IPS DF 19.7 (cell line): ENCODE measurements at places on chromosomes 1 and 21.

DNA sequence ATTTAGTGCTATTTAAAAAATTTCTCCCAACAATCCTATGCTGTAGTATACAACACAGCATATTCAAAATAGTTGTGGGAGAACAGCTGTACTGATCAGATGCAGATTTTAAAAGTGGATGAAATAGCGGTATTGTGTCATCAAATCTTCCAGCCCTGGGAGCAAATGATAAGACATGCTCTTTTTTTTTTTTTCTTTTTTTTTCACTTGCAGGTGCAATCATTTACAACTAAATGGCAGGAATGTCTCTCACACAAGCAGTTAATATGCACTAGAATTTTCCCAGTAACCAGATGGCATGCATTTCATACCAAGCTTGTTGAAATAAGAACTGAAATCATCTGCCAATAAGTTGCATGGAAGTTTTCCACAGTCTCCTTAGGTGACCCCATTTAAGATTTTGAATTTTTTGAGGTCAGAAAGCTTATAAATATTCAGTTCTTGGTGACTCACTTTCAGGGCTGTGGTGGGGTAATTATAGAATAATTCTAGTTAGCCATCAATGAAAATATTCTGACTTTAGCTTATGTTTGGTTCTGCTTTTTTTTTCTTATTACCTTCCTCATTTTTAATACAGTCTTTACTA, 623.9 kb upstream of the NR5A2 start:
- DNase-seq = no peak

DNA sequence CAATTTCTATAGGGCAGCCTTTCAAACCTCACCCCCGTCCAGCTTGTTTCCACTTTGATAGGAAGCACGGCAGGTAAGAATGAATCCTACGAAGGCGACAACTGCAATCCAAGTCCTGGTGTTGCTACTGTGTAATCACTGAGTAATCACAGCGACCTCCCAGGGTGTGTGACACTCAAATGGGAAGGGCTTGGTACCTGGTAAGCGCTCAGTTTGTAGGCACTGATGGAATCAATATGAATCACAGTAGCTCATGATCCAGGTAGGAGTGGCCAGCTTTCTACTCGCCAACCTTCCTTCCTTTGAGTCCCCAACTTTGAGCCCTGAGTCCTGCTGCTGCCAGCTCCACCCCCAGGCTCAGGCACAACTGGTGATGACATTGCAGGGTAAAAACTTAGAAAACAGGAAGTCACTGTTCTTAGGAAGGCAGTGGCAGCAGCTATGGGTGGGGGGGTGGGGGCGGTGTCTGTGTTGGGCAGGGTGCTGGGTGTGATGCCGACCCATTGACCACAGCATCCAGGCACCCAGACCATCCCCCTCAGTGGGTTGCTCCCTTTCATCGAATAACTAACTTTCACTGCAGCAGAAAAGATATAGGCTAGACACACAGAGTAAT, 70.7 kb downstream of the CD247 start:
- DNase-seq = no peak

- DNase-seq = no peak
These were observed at the start of gene MIXL1 for GRCh38 chr1:226223157-226223785. Gene MIXL1, plus strand, starts transcription at chr1:226223664. Its CDS starts 18 bp downstream, at chr1:226223682.

DNA sequence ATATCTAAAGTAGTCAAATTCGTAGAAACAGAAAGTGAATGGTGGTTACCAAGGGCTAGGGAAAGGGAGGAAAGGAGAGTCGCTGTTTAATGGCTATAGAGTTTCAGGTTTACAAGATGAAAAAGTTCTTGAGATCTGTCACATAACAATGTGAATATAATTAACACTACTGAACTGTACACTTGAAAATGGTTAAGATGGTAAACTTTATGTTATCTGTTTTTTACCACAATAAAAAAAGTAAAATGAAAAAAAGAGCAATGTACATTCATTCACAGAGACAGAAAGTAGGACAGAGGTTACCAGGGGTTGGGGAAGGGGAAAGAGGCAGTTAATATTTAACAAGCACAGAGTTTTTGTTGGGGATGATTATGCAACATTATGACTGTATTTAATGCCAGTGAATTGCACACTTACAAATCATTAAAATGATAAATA, 53.3 kb upstream of the SEC16B start:
- DNase-seq = no peak

DNA sequence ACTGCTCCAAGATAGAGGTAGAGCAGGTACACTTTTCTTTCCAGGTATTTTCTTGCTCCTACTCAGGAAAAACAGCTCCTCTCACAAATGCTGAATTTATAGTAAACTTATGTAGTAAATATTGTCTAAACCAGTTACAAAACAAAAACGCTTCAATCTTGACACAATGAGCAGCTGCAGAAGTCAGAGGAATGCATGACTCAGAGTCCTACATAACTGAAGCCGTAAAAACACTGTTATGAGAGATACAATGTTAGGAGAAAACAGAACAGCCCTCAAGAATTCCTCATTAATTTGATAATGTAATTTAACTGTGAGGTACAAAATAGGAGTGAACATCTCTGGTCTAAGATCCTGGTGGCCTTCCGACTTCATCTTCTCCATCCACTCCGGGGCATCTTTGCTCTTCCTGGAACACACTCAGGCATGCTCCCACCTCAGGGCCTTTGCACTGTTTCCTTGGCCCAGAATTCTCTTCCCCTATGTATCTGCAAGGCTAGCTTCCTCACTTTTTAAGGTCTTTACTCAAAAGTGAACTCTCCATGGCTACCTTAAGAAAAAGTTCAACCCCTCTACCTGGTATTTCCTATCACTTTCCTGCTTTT, 138.5 kb downstream of the SLC45A1 start:
- no peak for DNase-seq

- DNase-seq = no peak
These were observed 12.6 kb upstream of the S100B start for GRCh38 chr21:46617267-46618051.

GRCh38 chr1:243956450-243956849, 94.6 kb upstream of the ZBTB18 start:
- no peak for DNase-seq

- no peak for DNase-seq
These were observed 44.7 kb downstream of the CAPN2 start for GRCh38 chr1:223756806-223757700.

- no peak for DNase-seq
These were observed 22.3 kb downstream of the RCOR3 start for GRCh38 chr1:211281320-211282022.

DNA sequence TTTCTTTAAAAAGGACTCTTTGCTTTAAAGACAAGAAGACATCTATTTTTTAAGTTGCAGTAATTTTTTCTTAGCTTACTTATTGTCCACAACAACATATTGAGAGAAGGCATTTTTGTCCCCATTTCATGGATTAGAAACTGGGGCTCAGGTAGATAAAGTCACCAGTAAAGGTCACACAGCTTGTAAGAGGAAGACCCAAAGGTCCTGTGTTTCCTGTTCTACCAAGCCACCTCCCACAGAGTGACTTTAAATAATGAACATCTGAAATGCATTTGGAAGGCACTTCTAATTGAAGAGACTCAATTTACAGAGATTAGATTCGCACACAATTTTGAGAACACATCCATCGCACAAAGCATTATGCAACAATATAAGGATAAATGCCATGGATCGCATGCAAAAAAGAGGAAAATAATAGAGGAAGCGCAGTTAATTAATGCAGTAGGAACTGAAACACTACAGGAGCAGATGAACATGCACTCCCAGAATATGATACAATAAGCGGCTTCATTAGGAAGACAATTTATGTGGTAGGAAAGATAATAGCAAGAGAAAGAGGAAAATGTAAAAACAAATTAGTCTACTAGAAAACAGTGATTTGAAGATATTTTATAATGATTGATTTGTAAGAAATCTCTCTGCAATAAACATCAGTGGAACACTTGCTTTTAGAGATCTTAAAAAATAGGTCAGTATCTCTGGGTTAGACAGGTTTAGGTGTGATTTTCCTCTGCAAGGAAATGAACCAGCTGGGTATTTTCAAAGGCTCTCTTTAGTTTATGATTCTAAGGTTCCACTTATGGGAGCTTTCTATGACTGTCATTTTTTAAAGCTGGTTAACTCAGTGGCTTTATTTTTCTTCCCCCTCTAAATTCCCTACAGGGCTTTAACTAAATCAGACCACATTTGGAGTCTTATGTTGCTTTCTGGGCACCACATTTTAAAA, 27.1 kb upstream of the CD2 start:
- DNase-seq = no peak

DNA sequence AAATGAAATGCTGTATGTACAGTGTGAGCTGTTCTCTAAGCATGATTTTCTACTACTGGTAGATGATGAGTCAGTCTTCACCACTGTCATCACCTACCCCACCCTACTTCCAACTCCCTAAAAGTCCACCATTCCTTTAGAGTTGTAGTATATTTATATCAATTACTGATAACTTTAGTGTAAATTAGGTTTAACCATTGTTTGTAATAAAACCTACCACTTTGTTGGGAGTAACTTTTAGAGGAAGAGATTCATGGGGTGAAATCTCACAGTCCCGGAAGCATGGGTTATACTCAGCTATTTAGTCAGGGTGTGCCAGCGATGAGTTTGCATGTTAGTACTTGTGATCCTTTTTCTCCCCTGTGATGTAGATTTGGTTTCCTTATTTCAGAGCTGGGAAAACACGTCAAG, 17.1 kb downstream of the MORC3 start:
- no peak for DNase-seq

DNA sequence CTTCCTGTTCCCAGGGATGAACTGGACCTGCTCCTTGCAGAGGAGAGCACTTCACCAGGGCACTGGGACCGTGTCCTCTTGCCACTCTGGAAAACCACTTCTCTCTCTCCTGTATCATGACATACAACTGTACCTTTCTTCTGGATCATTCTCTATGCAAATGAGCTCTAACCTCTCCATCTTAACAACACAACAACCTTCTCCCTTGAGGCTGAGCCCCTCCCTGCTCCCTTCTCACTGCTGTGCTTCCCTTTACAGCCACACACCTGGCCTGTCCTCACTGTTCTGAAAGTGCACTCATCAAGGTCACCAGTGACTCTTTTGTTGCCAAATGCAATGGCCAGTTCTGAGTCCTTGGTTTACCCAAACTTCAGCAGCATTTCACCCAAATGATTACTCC, 54.5 kb upstream of the MRPS6 start:
- DNase-seq = no peak

DNA sequence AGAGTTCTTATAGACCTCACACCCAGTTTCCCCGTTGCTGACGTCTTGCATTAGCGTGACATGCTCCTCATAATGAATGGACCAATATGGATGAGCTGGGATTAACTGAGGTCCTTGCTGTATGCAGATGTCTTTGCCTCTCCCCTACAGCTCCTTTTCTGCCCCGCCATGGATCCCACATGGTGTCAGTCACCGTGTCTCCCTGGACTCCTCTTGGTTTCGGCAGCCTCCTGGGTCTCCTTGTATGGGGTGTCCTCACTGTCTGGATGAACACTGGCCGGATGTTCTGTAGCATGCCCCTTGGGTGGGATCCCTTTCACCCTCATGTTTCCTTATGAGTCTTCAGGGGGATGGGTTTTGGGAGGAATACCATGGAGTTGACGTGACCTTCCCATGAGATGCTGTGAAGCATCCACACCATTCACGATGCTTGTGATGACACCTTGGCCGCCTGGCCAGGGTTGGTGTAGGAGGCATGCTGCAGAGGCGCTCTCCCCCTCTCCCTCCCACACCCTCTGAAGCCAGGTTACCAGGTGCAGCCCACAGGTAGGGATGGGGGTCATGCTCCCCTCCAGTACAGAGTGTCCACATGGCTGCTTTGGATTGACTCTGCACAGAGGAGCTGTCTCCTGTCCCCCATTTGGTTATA, 4.4 kb downstream of the GJC2 start:
- DNase-seq = no peak

GRCh38 chr1:162835157-162835899, 25.6 kb downstream of the CCDC190 start:
- no peak for DNase-seq

DNA sequence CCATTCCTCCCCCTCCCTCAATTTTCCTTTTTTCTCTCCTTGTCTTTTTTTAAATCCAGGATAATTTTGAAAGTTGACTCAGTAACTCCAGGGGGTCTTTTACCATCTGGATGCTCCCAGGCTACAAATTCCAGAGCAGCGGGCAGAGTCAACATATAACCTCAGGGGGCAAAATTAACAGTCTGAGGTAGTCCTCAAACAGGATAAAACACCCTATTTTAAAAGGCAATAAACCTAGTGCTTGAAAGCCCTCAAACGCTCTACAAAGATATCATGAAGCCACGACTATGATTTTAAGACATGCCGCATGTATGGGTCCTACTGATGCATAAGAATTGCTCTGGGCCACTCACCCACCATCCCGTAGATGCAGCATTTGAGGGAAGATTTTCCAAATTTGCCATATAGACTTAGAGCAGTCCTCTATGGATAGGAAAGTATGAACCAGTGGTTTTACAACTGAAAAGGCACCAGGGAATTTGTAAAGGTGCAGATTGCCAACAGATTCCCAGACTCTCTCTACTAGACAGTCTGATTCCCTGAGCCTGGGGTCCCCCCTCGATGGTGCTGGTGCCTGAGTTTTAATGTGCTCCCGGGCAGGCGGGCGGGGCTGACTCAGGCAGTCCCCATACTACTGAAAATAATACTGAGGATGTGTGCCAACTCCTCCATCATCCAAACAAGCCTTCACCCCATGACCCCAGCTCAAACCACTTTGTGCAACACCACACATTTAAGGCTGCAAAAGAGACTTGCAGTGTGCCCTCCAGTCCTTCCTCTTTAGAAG, 37.2 kb downstream of the PTPN14 start:
- no peak for DNase-seq

GRCh38 chr1:204348722-204349121, 11.0 kb downstream of the PLEKHA6 start:
- no peak for DNase-seq

DNA sequence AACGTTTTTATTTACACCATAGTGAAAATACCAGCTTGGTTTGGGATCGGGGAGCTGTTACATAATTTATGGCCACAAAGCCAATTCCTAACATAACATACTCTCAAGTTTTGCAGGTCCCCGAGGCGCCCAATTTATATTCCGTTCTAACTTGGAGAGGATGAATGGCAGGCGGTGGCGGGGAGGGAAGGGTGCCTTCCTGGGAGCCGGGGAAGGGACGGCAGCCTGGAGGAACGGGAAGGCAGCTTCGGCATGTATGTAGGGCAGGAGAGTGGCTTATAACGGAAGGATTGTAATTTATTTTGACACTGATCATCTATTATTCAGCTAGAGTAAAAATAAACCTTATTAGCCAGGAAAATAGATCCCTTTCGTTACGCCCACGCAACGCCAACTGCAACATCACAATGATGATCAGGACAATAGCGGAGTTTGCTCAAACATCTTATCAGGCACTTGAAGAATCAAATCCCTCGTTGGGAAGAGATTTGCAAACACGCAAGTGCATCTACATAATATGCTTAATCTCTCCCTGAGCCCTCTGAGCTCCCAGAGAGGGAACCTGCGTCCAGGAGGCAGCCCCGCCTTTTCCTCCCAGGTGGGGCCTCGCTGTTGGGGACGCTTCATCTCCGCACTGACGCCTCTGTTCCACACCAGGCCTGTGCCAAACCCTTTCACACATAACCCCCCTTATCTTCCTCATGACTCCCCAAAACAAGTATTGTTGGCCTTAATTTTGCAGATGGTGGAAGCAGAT, 93.7 kb upstream of the C1orf174 start:
- no peak for DNase-seq
